ENCODE measurements at places on chromosomes 5 and 9. TPM values are rescaled to one million over a fixed set of nuclear protein-coding genes. Genes with fewer than 3 reads are reported as not detected.

TMEM245 gene
- total RNA-seq: 20.6 TPM

- DNase-seq: no peak
Measured at GRCh38 chr5:78591972-78592700, 56.4 kb downstream of the LHFPL2 start.

- DNase-seq: no peak
Measured at GRCh38 chr5:3489239-3489843, 106.3 kb upstream of the IRX1 start.

SHISAL2B gene
- total RNA-seq: not detected

- DNase-seq: no peak
Measured at GRCh38 chr5:89388872-89389271, 505.9 kb upstream of the MEF2C start.

DNA sequence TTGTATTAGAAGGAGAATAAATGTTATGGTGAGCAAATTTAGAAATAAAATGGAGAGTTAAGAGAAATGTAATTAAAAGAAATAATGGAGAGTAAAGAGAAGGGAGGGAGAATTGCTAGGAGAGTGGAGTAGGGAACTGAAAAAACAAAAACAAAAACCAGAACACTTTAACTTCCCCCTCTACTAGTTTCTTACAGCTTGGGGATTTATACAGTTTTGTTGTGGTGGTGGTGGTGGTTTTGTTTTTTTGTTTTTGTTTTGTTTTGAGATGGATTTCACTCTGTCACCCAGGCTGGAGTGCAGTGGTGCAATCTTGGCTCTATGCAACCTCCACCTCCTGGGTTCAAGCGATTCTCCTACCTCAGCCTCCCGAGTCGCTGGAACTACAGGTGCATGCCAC lies 322.4 kb downstream of the TMEM167A start:
- DNase-seq: no peak

GRCh38 chr5:56343988-56344387 lies 110.9 kb upstream of the ANKRD55 start:
- no peak for DNase-seq

CXXC5 gene
- total RNA-seq: 94.9 TPM

- no peak for DNase-seq
Measured at GRCh38 chr5:145979270-145980223, 43.2 kb downstream of the SH3RF2 start.

DNA sequence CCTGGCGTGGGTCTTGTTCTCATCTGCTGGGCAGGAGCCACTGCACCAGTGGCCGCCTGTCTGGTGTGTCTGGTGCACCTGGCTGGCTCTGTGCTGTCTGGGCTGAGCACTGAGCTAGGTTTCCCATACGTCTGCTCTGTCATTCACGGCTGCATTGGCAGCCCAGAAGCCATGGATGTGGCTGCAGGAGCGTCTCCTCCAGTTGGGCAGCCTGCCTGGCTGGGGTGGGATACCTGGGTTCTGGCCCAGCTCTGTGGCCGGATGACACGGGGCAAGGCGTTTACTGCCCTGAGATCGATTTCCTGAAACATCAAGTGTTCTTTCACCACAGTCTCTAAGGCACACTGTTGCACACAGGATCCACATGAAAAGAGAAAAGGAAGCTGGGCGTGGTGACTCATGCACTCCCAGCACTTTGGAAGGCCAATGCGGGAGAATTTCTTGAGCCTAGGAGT lies 25.5 kb upstream of the SLC25A51 start:
- DNase-seq: no peak

BTNL3 gene
- total RNA-seq: not detected

- DNase-seq: no peak
Measured at GRCh38 chr9:111902391-111903139, 6.0 kb downstream of the UGCG start.

IFNE gene
- not detected for total RNA-seq

GRCh38 chr9:137188490-137189296 lies at the start of the genes ANAPC2 and SSNA1:
Gene ANAPC2 (minus strand): TSS chr9:137188560. CDS start chr9:137188532, 28 bp downstream.
Gene SSNA1 (plus strand): TSS chr9:137188676. CDS start chr9:137188727, 51 bp downstream.
- DNase-seq: peak; percentile 99

MOCS2 gene
- 17.0 TPM for total RNA-seq

GRCh38 chr9:89606049-89606623 lies 1.3 kb downstream of the GADD45G start:
- peak; percentile 42 for DNase-seq

DNA sequence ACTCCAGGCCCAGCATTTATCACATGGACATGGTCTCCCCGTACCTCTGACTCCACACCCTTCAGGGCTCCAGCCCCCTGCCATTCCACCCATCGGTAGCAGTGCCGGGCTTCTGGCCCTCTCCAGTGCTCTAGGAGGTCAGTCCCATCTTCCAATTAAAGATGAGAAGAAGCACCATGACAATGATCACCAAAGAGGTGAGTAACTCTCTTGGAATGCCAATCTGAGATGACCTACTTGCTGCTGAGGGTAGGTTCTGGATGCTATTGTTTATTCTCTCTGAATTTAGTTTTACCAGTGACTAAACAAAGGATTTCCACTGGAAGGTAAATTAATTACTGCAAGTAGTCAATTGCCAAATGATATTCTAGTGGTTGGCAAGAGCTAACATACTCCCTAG lies 80.8 kb downstream of the TLE4 start:
- DNase-seq: no peak

DNA sequence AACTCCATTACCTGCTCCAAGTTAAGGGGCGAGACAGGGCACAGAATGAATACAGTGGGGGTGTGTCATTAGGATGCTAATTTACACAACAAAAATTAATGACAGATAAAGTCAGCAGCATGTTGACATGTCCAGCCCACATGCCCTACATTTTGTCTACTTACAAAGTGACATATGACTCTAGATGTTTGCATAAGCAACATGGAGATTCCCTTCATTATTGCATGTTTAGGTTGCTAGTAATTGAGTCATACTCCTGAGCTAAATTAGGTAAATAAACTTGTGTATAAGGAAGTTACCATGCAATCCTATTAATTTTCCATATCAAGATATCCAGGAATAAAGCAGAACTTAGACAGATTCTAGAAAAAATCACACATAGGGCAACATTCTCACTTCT lies 232.2 kb downstream of the PDE4D start:
- no peak for DNase-seq

- no peak for DNase-seq
Measured at GRCh38 chr5:4384649-4385048, 755.5 kb upstream of the ADAMTS16 start.

- no peak for DNase-seq
Measured at GRCh38 chr9:125146247-125146646, 2.9 kb upstream of the SCAI start.

DNA sequence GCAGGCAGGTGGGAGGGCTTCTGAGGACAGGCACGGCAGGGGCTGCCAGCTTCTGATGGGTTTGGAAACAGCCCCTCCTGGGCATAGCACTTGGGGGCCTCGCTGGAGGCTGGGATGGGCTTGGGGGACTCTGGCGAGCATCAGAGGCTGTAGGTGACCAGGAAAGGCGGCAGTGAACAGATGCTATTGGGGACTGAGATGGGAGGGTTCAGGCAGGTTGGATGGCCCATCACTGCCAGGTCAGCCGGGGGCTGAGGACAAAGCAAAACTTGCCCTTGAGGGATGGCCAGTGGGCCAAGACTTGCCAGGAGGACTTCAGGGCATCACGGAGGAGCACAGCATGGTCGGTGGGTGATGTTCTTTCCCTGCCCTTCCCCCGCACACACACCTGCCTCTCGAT lies 6.7 kb downstream of the AIF1L start:
- no peak for DNase-seq

- no peak for DNase-seq
Measured at GRCh38 chr5:145960848-145961600, 24.6 kb downstream of the SH3RF2 start.

DNA sequence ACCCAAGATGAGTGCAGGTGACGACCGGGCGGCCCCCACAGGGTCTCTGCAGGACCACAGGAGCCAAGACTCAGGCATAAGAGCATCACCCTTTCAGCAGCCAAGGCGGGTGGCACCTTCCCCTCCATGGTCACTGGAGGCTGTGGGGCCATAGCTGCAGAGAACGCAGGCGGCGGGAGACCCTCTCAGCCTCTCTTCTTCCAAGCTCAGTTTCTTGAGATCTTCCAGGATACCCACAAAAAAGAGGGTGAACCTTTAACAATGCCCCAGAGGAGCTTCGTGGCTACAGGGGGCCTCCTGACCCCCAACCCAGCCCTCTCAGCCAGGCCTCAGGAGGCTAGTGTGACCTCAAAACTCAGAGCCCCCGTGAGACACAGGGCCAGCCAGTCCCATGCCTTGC lies 5.8 kb upstream of the TBC1D9B start:
- no peak for DNase-seq

GRCh38 chr5:150595466-150596031 lies 44.9 kb upstream of the SYNPO start:
- no peak for DNase-seq

DNA sequence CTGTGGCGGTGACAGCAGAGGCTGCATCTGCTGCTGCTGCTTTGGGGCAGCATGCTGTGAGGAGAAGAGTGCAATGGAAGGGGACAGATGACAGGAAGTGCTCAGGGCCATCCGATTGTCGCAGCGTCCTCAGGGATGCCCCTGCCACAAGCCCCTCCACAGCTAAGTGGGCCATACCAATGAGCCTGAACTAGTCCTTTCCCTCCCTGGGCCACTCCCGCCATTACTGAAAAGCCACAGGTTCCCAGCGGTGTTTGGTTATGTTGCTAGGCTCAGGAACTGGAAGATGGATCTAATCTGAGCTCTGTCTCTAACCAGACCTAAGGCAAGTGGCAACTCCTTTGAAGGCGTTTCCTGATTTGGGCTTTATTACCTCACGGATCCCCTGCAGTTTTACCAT lies 109.2 kb downstream of the GAPVD1 start:
- DNase-seq: no peak

DNA sequence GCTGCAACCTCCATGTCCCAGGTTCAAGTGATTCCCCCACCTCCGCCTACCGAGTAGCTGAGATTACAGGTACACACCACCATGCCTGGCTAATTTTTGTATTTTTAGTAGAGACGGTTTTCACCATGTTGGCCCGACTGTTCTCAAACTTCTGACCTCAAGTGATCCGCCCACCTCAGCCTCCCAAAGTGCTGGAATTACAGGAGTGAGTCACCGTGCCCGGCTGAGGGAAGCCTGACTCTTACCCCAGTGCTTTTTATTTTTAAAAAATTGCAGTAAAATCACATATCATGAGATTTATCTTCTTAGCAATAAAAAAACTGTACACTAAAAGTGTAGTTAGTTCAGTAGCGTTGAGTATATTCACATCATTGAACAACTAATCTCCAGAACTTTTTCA lies 105.3 kb downstream of the SLIT3 start:
- DNase-seq: no peak

DNA sequence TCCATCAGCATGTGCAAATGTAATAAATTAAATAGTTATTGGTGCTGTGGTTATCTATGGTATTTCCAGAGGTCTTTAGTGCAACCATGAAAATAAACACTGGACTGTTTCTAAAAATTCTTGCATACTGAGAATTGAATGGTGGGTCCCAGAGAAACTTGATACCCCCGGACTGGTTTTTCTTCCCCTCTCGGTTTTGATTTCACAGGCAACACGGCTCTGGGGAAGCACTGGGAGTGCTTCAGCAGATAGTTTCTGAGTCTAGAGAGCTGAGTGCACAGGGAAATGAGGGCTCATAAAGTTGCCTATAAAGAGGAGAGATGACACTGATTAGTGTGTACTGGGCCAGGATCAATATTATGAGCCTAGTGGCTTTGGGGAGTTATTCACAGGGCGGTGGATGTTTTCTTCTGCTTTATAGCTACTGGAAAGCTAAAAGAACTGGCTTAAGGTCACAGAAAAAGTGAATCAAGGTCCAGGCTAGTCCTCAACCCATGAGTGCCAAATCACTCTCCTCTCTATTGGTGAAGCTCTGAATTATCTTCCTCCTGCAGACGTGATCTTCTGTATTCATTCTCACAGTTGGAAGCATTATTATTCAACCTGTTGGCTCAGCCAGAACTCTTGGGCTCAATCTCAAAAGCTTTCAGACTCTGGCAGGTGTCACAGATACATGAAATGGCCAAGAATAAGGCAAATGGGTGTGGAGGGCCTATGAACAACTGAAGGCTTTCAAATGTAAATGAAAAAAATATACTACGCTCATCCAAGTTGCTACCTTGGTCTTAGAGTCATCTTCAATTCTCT lies 170.2 kb upstream of the HMHB1 start:
- DNase-seq: no peak

- no peak for DNase-seq
Measured at GRCh38 chr5:124671193-124671592, 75.2 kb downstream of the ZNF608 start.

GRCh38 chr5:150656191-150657132 lies 4.6 kb upstream of the MYOZ3 start:
- peak; percentile 84 for DNase-seq

Measured in activated B cell treated with CpG ODN at 0.5 μM for 24 hours (primary cell).